ENCODE measurements at places on chromosomes 1 and 21.

GRCh38 chr1:239997515-239998311 lies 94.0 kb upstream of the FMN2 start:
- DNase-seq = no peak

DNA sequence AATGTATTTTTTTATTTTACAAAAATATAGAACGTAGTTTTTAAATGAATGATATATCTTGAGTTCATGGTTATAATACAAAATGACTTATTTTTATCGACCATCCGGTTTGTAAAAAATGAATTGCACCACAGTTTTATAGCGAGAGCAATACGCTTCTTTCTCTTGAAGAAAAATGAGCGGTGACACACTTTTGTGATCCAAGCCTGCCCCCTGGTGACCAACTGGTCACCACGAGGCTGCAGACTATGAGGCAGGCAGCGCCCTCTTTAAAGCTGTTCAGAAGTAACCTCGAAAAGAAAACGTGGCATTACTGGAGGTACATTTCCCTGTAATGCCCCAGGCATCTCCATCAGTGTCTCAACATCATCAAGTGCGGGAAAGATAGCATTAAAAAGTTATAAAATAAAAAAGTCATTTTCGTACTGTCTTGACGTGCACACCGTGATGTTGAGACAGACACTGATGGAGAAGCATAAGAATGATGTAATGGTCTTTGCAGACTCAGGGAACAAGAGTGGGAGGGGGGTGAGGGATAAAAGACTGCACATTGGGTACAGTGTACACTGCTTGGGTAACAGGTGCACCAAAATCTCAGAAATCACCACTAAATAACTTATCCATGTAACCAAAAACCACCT lies 734.2 kb upstream of the ADAMTS5 start:
- no peak for DNase-seq

GRCh38 chr21:25489673-25490072 lies 117.6 kb downstream of the MRPL39 start:
- DNase-seq = no peak

- DNase-seq = no peak
These were observed 133.6 kb downstream of the SYF2 start for GRCh38 chr1:25098717-25099116.

DNA sequence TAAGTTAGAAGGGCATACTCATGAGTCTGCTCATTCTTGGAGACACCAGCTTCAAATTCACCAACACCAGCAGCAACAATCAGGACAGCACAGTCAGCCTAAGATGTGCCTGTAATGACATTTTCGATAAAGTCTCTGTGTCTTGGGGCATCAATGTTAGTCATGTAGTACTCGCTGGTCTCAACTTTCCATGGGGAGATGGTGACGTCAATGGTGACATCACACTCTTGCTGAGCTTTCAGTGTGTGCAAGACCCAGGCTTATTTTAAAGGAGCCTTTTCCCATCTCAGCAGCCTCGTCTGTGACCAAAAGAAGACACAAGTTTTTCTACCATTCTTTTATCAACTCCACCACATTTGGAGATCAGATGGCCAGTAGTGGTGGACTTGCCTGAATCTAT lies 75.5 kb downstream of the SERINC2 start:
- DNase-seq = no peak

DNA sequence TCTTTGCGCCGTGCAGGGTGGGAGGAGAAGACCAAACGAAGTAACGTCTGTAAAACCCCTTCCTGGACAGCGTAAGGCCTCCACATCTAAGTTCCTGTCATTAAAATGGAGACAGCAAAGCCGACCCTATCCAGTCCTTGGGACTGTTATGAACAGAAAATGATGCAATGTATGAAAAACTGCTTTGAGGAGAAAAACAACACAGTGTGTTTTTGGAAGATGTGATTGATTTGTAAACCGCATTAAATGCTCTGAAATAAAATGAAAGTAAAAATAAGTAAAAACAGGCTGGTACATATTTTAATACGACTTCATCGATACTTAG lies 827 bp upstream of the URB1 start:
- no peak for DNase-seq

DNA sequence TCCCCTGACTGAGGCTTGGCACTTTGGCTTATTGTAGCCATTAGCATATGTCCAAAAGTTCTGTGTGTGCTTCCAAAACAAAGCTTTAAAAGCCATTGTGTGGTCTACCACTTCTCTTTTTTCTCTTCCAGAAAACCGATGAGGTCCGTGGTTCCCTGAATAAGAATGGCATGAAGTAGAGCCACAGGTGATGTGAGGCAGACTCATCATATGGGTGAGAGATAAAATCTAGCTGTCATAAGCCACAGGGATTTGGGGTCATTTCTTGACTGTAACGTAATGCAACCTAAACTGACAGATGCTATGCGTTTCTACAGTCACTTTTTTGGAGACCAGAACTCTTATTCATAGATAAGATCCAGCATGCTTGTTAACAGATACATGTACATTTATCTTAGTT lies 7.0 kb upstream of the GREM2 start:
- DNase-seq = no peak

GRCh38 chr1:161076410-161076809 lies 6.7 kb upstream of the ARHGAP30 start:
- DNase-seq = no peak

DNA sequence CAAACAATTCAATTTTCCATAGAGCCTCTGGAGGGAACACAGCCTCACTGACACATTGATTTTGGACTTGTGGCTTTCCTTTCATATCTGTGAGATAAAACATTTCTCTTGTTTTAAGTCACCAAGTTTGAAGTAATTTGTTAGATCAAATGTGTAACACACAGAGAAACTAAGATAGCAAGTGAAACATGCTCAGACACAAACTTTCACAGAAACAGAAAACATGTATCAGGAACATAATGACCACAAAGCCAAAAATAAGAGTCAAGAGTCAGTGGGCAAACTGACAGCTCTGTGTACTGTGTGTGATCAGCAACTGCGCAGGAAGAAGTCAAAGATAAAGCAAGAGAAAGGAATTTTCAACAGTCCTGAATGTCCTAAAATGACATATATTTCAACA lies 1237.5 kb downstream of the AMY1C start:
- DNase-seq = no peak

DNA sequence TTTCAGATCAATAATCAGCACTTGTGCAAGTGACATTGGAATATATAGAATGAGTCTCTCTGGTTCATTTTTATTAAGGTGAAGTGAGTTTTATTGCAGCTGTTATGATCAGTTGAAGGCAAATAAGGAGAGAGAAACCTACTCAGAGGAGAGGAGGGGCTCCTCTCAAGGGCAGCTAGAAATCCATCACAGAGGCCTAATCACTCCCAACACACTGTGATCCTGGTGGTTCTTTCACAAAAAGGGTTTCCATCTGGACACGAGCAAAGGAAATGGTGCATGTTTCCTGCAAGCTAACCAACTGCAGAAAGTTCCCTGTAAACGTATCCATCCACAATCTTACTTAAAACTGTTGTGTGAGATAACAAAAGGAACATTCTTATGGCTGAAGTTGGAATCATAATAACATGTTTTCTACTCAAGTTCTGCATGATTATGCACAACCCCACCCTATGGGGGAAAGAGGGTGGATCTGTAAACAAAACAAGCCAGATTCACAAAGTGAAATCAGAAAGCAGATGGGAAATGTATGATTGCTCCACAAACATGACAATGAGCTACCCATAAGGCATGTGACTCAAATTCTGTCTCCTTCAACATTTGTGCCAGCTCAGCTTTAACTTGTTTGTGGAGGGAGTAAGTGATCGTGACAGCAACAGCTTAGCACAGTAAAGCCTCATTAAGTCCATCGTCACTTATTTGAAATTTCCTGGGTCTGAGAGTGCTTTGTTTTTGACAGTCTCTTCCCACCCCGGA lies 141.2 kb upstream of the ST6GALNAC5 start:
- no peak for DNase-seq

GRCh38 chr1:45304311-45305081 lies 22.2 kb upstream of the HPDL start:
- no peak for DNase-seq

GRCh38 chr1:9121496-9122409 lies 7.1 kb downstream of the GPR157 start:
- DNase-seq = no peak

DNA sequence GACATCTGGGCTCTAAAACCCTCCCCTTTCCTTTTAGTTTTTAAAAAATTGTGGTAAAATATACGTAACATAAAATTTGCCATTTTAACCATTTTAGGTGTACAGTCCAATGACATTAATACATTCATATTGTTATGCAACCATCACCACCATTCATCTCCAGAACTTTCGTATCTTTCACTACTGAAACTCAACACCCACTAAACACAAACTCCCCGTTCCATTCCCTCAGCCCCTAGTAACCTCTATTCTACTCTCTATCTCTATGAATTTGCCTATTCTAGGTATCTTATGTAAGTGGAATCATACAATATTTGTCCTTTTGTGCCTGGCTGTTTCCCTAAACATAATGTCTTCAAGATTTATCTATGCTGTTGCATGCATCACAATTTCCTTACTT lies 19.4 kb upstream of the TTC4 start:
- no peak for DNase-seq
